ENCODE measurements at places on chromosomes 4 and X. TPM values are rescaled to one million over a fixed set of nuclear protein-coding genes. Genes with fewer than 3 reads are reported as not detected.
A peak's percentile ranks its signal among the peaks of the same experiment; 100 is the strongest.

The GPR143 gene
- total RNA-seq = not detected

The CXCR3 gene
- total RNA-seq = 20.1 TPM

The TLR6 gene
- 1.8 TPM for total RNA-seq

The MAGEA2 gene
- not detected for total RNA-seq

The GAGE1 gene
- not detected for total RNA-seq

The PRSS12 gene
- total RNA-seq = not detected

DNA sequence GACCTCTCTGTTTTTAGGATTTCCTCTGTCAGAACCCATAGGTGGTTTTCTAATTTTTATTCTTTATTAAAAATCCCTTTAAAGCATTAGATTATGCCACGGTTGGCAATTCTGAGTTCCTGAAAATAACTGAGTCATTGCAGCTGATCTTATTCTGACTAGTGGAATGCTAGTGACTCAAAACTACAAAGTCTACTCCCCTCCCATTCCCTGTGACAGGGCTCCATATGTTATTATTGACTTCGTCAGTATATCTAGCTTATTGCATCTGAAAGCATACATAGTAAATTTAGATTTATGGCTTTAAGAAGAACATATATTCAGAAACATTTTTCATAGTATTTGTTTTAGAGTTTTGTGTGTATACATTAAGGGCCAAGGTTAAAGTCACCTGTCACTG, 38.5 kb downstream of the HERC3 start:
- no peaks in the 10 kb centered on the region for H3K27me3 ChIP-seq
- no peak overlapping the region for H3K4me3 ChIP-seq
- peaks cover 9% of the 10 kb centered on the region for H3K36me3 ChIP-seq

- no peak overlapping the region for H3K27ac ChIP-seq
- no peak overlapping the region for H3K4me3 ChIP-seq
- no peaks in the 10 kb centered on the region for H3K27me3 ChIP-seq
- no peaks in the 10 kb centered on the region for H3K36me3 ChIP-seq
- DNase-seq = no peak
- peaks cover 18% of the 10 kb centered on the region for H3K4me1 ChIP-seq
Observed at GRCh38 chrX:107552930-107553329, 75.4 kb upstream of the PRPS1 start.

GRCh38 chrX:142982679-142983078, 43.0 kb upstream of the SPANXN4 start:
- H3K27me3 ChIP-seq = no peaks in the 10 kb centered on the region
- no peak for DNase-seq
- H3K36me3 ChIP-seq = no peaks in the 10 kb centered on the region
- no peak overlapping the region for H3K27ac ChIP-seq
- H3K4me3 ChIP-seq = no peak overlapping the region

DNA sequence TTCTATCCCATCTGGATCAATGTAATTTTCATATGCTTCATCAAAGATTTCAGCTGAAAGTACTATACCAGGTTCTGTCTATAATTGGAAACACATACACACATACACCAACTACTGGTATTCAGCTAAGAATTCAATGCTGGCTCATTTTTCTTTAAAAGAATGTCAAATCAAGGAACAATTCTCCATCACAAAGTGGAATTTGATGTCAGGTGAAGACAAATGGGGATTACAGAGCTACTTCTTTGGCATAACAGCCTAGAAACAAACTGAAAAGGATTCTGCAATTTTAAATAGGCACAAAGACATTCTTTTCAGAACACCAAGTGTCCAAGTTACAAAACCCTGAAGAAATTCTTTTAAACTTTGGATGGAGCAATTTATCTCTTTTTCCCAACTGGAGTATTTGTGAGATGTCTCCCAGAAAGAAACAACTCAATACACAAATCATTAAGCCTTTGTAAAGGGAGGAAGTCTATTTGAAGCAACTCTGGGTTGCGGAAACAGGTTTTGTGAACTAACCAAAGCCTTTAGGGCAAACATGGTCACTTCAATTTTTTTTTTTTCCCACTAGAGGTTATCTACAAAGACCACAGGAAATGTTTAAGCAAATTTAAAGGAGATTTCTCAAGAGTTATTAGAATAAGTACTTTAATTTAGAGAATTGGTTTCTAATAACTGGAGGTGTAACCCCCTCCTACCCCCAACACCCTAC, 1.9 kb upstream of the FAM9C start:
- DNase-seq = no peak
- peaks cover 59% of the 10 kb centered on the region for H3K4me1 ChIP-seq
- peaks cover 5% of the 10 kb centered on the region for H3K36me3 ChIP-seq
- no peak overlapping the region for H3K4me3 ChIP-seq

DNA sequence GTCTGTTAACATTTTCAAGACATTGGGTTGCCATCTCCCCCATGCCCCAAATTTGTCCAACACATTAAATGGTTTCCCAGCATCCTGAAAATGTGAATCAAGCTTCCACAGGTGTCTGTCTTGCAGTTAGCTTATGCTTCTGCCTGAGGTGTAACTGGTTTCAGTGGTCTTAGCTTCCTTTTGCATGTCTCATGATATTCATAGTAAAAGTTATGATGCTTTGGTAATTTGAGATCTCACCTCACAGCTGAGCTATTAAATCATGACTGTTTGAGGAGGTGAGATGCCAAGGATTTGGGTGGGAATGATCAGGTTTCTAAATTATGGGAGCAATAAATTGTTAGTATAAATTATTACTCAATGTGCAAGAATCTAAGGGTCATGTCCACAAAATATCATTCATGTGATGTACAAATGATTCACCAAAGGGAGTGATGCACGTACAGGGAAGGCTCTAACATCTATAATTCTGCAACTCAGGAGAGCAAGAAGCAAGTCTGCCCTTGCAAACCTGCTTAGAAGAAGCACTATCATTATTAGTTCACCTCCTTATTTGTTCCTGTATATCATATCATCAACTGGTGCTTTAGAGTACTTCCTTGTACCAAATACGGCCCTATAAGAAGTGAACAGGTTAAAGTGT, 17.1 kb upstream of the RAI2 start:
- H3K4me3 ChIP-seq = no peak overlapping the region
- no peak for DNase-seq
- H3K27ac ChIP-seq = no peak overlapping the region
- no peaks in the 10 kb centered on the region for H3K4me1 ChIP-seq
- H3K27me3 ChIP-seq = peaks cover 3% of the 10 kb centered on the region

GRCh38 chr4:70667740-70668535, 1.6 kb upstream of the JCHAIN start:
- no peaks in the 10 kb centered on the region for H3K27me3 ChIP-seq
- no peaks in the 10 kb centered on the region for H3K36me3 ChIP-seq
- no peak overlapping the region for H3K4me3 ChIP-seq
- H3K27ac ChIP-seq = no peak overlapping the region

DNA sequence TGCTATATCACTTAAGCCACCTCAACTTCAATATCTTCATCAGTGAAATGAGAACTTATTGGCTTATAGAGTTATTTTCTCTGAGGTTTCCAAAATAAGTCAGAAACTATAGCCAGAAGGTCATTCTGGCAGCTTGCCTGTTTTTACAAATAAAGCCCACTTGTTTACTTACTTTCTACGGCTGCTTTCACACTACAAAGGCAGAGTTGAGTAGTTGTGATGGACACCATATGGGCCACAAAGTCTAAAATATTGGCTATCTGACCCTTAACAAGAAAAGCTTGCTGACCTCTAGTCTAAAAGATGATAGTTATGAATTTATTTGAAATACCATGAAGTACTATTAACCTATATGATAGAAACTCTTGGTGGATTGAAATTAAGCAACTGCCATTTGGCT, 67.3 kb upstream of the ATOH1 start:
- no peaks in the 10 kb centered on the region for H3K36me3 ChIP-seq
- no peak for DNase-seq
- no peak overlapping the region for H3K4me3 ChIP-seq
- H3K27me3 ChIP-seq = peaks cover 3% of the 10 kb centered on the region
- H3K4me1 ChIP-seq = no peaks in the 10 kb centered on the region
- H3K27ac ChIP-seq = no peak overlapping the region

DNA sequence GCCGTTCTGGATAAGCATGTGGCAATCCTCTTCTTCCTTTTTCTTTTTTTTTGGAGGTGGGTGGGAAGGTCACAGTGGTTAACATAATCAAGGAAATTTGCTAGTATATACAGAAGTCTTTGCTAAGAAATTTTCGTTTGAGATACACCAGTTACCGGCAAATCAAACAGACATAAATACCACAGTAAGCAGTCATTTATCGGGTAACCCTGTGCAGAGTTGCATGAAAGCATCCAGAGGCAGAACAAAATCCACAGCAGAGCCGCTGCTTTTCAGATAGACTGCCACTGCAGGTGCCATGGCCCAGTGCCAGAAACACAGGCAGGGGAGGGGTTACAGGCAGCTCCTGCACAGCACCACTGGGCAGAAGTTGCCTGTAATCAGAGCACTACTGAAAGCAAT, 179.1 kb upstream of the MAB21L2 start:
- H3K27ac ChIP-seq = no peak overlapping the region
- no peaks in the 10 kb centered on the region for H3K27me3 ChIP-seq
- peaks cover 8% of the 10 kb centered on the region for H3K4me1 ChIP-seq
- peaks cover 21% of the 10 kb centered on the region for H3K36me3 ChIP-seq
- peak; percentile 65 for DNase-seq

- DNase-seq = no peak
- no peaks in the 10 kb centered on the region for H3K4me1 ChIP-seq
- no peak overlapping the region for H3K27ac ChIP-seq
Observed at GRCh38 chr4:111228396-111228795, 605.5 kb upstream of the PITX2 start.

GRCh38 chr4:110628663-110629213, 5.9 kb upstream of the PITX2 start:
- H3K36me3 ChIP-seq = no peaks in the 10 kb centered on the region
- H3K4me1 ChIP-seq = peaks cover 13% of the 10 kb centered on the region
- H3K4me3 ChIP-seq = no peak overlapping the region
- H3K27me3 ChIP-seq = peaks cover 89% of the 10 kb centered on the region

DNA sequence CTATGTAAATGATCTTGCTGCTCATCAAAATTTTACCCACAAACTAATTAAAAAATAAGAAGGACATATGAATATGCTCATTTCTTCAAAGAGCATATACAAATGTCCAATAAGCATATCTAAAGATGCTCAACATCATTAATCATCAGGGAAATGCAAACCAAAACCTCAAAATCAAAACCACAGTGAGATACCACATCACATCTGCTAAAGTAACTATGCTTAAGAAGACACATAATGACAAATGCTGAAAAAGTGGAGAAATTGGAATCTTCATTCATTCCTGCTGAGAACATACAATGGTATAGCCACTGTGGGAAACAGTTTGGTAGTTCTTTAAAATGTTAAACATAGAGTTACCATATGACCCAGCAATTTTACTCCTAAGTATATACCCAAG, 81.9 kb downstream of the AFF2 start:
- no peak overlapping the region for H3K27ac ChIP-seq
- H3K4me1 ChIP-seq = no peaks in the 10 kb centered on the region
- DNase-seq = no peak

GRCh38 chr4:59759082-59759825, 1440.9 kb upstream of the ADGRL3 start:
- no peak overlapping the region for H3K4me3 ChIP-seq
- DNase-seq = no peak
- no peak overlapping the region for H3K27ac ChIP-seq

DNA sequence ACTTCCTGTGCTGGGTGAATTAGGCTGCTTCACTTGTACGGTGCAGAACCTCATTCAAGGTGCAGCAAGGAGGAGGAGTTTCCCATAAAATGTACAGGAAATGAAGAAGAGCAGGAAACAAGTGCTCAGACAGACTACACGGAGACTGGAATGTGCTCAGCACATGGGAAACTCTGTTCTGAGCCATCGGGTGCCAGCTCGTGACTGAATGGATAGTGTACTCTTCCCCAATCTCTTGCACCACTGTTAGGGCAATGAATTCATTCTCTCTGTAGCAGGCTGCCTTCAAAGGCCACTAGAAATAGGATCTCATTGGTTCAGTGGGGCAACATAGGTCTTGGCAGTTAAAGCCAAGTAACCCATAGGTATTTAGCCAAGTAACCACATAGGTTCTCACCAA, 200.0 kb upstream of the LDB2 start:
- no peak overlapping the region for H3K27ac ChIP-seq
- H3K4me1 ChIP-seq = no peaks in the 10 kb centered on the region
- H3K36me3 ChIP-seq = no peaks in the 10 kb centered on the region
- H3K27me3 ChIP-seq = peaks cover 8% of the 10 kb centered on the region
- no peak for DNase-seq

DNA sequence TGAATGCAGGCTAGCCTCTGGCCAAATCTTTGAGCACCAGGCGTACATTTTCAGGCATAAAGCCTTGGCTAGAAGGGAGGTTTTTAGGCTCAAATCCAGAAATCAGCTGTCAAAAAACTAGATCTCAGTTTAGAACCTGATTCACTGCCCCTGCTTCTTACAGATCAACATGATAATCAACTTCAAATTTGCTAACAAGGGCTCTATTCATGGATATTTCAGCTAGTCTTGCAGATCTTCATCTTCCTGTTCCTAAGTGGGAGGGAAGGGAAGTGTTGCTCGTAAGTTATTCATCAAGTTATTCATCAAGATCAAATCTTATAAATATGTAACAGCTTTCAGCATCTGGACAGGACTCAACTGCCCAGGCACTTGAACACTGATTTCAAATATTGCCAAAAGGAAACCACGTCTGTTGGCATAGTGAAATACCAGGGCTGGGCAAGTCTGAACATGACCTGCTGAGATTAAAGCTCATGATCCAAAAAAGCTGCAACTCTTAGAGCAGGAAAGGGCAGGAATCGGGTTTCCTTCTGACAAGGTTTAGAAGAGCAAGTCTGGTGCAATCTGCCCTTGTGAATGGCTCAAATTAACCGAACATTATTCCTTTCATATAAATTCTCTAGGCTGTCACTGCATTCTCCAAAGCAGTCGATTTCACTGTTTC, 200.3 kb downstream of the PDGFC start:
- no peak overlapping the region for H3K4me3 ChIP-seq
- no peak for DNase-seq
- no peaks in the 10 kb centered on the region for H3K27me3 ChIP-seq
- no peaks in the 10 kb centered on the region for H3K4me1 ChIP-seq

GRCh38 chrX:55709735-55710134, 7.8 kb upstream of the RRAGB start:
- H3K27ac ChIP-seq = no peak overlapping the region
- H3K4me3 ChIP-seq = no peak overlapping the region
- H3K27me3 ChIP-seq = no peaks in the 10 kb centered on the region
- DNase-seq = no peak

GRCh38 chrX:153818571-153819383, 11.6 kb downstream of the PDZD4 start:
- H3K4me3 ChIP-seq = peak overlapping the region; percentile 52
- DNase-seq = peak; percentile 71
- H3K36me3 ChIP-seq = no peaks in the 10 kb centered on the region

DNA sequence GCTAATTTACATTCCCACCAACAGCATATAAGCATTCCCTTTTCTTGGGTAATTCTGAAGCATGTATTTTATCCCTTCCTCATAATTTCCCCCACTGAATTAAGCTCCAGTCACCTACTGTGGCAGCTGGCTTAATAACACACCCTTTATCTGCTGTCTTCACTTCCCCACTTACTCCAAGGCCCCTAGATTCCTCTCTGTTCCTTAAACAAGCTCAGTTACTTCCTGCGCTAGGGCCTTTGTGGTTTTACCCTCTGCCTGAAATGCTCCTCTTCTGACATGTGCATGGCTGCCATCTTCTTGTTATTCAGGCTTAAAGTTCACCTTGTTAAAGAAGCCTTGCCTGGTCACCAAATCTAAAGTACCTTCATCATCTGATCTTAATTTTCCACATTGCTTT, 47.2 kb upstream of the RPS6KA3 start:
- H3K4me1 ChIP-seq = peaks cover 12% of the 10 kb centered on the region
- no peak for DNase-seq
- no peak overlapping the region for H3K4me3 ChIP-seq
- H3K27me3 ChIP-seq = no peaks in the 10 kb centered on the region
- H3K27ac ChIP-seq = no peak overlapping the region

GRCh38 chr4:112055100-112055499, 90.2 kb upstream of the FAM241A start:
- H3K4me1 ChIP-seq = no peaks in the 10 kb centered on the region
- peaks cover 2% of the 10 kb centered on the region for H3K27me3 ChIP-seq
- H3K27ac ChIP-seq = no peak overlapping the region
- DNase-seq = no peak
- H3K4me3 ChIP-seq = no peak overlapping the region

All from activated CD4-positive, alpha-beta T cell treated with anti-CD3 and anti-CD28 coated beads for 36 hours (primary cell).